Frontal cortex (tissue), 4 donors: ENCODE measurements at places on chromosomes 1 and 21.

DNA sequence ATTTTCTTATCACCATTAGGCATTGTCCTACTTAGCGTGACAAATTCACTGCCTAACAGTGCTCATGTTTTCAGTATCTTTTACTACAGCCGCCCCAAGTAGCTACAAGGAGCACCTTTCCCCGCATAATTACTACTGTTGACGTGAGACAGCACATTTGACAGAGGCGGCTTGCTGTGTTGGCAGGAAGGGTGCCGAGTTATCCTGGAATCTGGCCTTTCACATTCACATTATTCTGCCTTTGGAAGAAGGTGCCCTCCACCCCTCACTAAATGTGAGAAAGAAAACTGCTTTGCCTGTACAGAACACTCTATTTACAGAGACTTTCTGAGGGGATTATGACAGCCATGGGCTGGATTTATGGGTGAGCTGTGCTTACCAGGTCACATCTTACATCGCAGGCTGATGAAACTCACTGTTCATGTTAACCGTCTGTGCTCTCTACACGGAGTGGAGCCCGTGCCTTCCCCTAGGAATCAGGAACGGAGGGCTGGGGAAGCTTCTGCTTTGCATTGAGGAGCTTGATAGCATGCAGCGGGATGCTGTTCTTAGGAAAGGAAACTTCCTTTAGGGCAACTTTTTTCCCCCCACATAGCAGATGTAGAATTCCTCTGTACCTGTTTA is 148.0 kb upstream of the ZRANB2 start:
- no peak for DNase-seq

DNA sequence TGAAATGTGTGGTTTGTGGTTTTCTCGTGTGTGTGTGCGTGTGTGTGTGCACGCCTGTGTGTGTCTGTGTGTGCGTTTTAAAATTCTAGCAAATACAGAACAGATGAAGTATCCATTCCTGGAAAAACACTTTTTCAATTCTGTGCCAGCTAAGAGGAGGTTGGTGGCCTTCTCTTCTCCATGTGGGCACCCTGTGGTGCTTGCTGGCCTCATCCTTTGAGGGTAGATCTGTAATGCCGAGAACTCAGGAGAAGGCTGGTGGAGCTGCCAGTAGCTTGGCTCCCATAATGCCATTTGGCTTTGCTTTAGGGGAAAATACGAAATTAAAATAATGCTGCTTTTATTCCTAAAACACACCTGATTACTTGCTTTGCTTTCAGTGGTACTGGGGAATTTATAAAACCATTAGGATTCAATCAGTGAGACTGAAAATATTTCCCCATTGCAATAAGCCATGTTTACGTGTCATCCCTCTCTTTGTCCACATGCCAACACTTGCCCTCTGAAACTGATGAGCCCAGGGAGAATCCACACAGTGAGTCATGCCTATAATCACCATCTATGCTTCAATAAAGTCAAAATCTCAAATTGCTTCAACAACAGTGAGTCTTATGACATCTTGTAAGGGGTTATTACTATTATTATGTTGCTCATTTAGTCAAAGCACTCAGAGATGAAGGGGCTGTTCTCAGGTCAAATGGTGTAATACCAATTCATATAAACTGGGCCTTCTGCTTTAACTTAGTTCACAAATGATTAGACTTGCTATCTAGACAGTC is 39.2 kb downstream of the ABCA4 start:
- no peak for DNase-seq

- DNase-seq, result no peak
Measured at GRCh38 chr1:159000625-159001024, 9.1 kb upstream of the IFI16 start.

DNA sequence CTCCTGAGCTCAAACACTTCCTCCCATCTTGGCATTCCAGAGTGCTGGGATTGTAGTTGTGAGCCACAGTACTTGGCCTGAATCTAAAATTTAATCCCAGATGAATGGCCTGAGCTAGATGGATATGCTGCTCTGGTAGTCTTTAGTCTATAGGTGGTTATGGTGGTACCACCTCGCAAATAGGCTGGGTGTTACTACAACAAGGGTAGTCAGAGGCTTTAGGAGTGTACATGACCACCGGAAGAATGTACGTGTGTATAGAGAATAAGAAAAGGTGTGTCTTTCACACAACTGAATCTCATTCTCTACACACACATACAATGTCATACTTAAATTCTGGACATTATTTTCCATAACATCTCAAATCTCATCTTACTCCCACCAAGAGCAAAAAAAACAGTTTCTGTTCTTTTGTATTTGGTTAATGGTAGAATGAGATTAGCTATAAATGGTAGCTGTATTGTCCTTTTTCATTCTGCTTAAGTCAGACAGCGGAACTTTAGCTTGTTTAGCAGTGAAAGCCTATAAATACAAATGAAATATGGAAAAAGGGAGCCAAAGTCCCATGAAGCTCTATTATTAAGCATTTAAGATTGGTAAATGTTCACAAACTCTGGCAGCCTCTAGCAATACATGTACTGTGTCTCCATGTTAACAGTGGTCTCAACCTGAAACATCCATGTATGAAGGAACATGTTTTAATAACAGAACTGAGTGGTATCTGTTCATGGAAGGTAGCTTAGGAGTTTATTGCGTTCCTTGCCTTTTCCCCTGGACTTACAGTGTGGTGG is 16.2 kb downstream of the CAP1 start:
- no peak for DNase-seq

DNA sequence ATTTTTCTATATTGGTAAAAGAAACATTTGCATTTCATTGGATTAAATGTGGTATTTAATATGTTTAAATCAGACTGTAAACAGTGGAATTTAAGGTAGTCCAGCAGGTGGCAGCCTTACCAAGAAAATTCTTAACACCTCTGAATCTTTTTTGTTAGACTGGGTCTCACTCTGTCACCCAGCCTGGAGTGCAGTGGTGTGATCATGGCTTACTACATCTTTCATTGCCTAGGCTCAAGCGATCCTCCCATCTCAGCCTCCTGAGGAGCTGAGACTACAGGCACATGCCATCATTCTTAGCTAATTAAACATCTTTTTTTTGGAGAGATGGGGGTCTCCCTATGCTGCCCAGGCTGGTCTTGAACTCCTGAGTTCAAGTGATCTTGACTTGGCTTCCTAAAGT is 98.8 kb downstream of the RABGAP1L start:
- no peak for DNase-seq
